ENCODE measurements at places on chromosomes 7 and 10. TPM values are rescaled to one million over a fixed set of nuclear protein-coding genes. Genes with fewer than 3 reads are reported as not detected.

The ADARB2 gene
- total RNA-seq: 54.9 TPM

The MOGAT3 gene
- total RNA-seq: not detected

DNA sequence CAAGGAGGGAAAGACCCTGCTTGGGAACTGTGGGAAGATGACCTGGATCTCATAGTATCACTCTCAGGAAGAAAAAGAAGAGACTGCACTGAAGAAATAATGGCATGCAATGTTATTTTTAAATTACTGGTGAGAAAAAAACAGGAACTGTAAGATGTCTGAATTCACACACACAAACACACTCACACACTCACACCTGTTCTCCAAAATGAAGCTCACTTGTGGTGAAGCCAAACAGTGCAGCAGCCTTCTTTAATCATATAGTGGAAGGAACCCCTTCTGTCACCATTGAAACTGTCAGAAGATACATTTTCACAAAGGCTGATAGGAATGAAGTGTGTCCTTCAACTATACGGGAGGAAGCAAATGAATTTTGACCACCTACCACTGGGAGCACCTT, 156.5 kb upstream of the GHITM start:
- no peak overlapping the region for H3K27ac ChIP-seq
- no peaks in the 10 kb centered on the region for H3K36me3 ChIP-seq
- H3K27me3 ChIP-seq: peaks cover 1% of the 10 kb centered on the region
- peaks cover 3% of the 10 kb centered on the region for H3K4me1 ChIP-seq

GRCh38 chr10:124883510-124884321, 58.2 kb upstream of the ZRANB1 start:
- H3K27me3 ChIP-seq: peaks cover 3% of the 10 kb centered on the region
- no peak overlapping the region for H3K27ac ChIP-seq
- H3K4me1 ChIP-seq: no peaks in the 10 kb centered on the region
- no peak for DNase-seq
- no peaks in the 10 kb centered on the region for H3K36me3 ChIP-seq
- H3K4me3 ChIP-seq: no peak overlapping the region

DNA sequence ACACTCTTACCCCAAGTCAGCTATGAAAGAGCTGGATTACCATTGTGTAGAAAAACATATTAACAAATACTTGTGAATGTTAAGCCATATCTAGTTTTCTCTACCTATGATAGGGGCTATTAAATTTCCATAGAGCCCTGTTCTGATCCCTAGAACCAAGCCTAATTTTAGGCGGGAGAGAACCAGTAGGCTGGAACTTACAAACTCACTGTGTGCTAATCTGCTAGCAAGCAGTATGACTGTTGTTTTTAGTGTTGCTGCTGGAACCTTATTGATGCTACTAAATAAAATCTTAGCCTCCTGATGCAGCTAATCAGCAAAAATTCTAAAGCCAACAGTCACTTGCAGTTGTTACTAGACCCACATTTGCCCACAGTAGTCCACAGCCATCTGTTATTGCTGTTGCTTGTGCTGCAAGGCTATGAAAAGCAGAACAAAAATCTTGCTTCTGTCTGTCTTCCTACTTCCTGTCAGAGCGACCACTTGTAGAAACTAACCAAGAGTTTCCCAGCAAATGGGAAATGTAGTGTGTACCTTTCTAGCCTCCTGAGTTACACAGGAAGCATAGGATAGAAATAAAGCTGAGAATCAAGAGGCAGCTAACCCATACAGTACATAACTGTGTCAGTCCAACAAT, 368.4 kb downstream of the ARL4A start:
- no peak overlapping the region for H3K4me3 ChIP-seq
- no peak for DNase-seq
- H3K36me3 ChIP-seq: no peaks in the 10 kb centered on the region
- peaks cover 18% of the 10 kb centered on the region for H3K4me1 ChIP-seq
- H3K27ac ChIP-seq: peak overlapping the region; percentile 49

- H3K36me3 ChIP-seq: peaks cover 40% of the 10 kb centered on the region
- no peak for DNase-seq
- H3K27ac ChIP-seq: no peak overlapping the region
- H3K4me3 ChIP-seq: no peak overlapping the region
- H3K4me1 ChIP-seq: no peaks in the 10 kb centered on the region
- H3K27me3 ChIP-seq: peaks cover 2% of the 10 kb centered on the region
These were observed 114.6 kb downstream of the PRKCQ start for GRCh38 chr10:6465437-6465836.
